IMR-90 (cell line): ENCODE measurements at places on chromosomes 3 and 15. TPM values are rescaled to one million over a fixed set of nuclear protein-coding genes. Genes with fewer than 3 reads are reported as not detected.

The ITPR1 gene
- 5.7 and 5.8 TPM in 2 replicates for total RNA-seq

The TMEM39A gene
- 88.6 and 117 TPM in 2 replicates for total RNA-seq

- H3K27me3 ChIP-seq: no peaks in the 10 kb centered on the region
- H3K4me1 ChIP-seq: no peaks in the 10 kb centered on the region
- H3K27ac ChIP-seq: no peak overlapping the region
- H3K36me3 ChIP-seq: no peaks in the 10 kb centered on the region
- DNase-seq: no peak
- no peak overlapping the region for H3K4me3 ChIP-seq
Measured at GRCh38 chr15:68073576-68074288, 19.6 kb downstream of the PIAS1 start.

GRCh38 chr3:193853511-193854219 lies 260.7 kb downstream of the OPA1 start:
- no peak overlapping the region for H3K4me3 ChIP-seq
- H3K36me3 ChIP-seq: no peaks in the 10 kb centered on the region
- peaks cover 36% of the 10 kb centered on the region for H3K27me3 ChIP-seq
- H3K4me1 ChIP-seq: no peaks in the 10 kb centered on the region; the same call in 1 of the 2 replicates
- H3K27ac ChIP-seq: no peak overlapping the region

DNA sequence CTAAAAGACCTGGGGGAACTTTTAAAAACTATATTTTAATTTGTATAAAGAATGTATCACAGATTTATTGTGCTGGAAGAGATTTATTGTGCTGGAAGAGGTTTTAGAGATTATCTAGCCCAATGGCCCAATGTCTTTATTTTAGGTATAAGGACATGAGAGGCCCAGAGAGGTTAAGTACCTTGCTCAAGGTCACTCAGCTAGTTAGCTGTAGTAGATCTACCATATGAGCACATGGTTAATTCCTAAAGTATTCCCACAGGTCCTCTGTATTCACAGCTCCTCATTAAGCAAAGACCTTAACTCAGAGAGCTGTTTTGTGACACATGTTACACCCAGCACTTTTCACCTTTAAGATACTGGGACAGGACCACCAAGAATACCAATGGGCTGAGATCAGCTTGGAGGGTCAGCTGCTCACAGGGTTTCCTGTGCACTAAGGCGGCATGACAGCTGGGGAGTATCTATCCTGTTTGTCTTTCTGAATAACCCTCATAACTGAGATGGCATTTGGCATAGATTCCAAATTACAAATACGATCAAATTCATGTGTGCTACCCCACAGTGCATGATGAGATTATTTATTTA lies 143.1 kb upstream of the TBL1XR1 start:
- no peaks in the 10 kb centered on the region for H3K36me3 ChIP-seq
- H3K4me1 ChIP-seq: peaks cover 14% of the 10 kb centered on the region
- H3K27ac ChIP-seq: 0 out of 2 replicates have a peak overlapping the region, but pooled peaks have one; percentile 23
- no peak for DNase-seq

- no peaks in the 10 kb centered on the region for H3K27me3 ChIP-seq
- no peaks in the 10 kb centered on the region for H3K36me3 ChIP-seq
- H3K4me3 ChIP-seq: no peak overlapping the region
- no peaks in the 10 kb centered on the region for H3K4me1 ChIP-seq
Measured at GRCh38 chr3:98180319-98180890, 13.9 kb downstream of the OR5H15 start.

The PLA2G4D gene
- total RNA-seq: not detected in 2 replicates

- DNase-seq: no peak
- no peaks in the 10 kb centered on the region for H3K27me3 ChIP-seq
- H3K4me1 ChIP-seq: peaks cover 2% of the 10 kb centered on the region
- no peaks in the 10 kb centered on the region for H3K36me3 ChIP-seq
- no peak overlapping the region for H3K27ac ChIP-seq
Measured at GRCh38 chr3:45572755-45573154, 21.8 kb upstream of the LIMD1 start.

DNA sequence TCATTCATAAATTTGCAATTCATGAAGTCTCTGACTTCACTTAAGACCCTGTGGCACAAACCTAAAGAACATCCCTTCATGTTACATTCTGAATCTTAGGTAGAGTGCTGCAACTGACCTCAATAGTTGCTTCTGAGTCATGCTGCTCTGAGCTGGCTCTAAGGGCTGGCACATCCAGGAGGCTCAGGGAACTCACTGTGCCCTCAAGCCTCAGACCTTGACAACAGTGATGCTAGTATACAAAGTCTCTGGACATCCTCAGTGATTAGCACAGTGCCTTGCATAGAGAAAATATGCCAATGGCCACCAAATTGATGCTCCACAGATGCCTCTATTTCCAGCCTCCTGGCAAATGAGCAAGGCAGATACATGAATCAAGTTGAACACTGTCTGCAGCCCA lies 740.9 kb upstream of the LMCD1 start:
- no peaks in the 10 kb centered on the region for H3K4me1 ChIP-seq
- DNase-seq: no peak
- H3K27me3 ChIP-seq: no peaks in the 10 kb centered on the region
- no peak overlapping the region for H3K27ac ChIP-seq
- no peaks in the 10 kb centered on the region for H3K36me3 ChIP-seq
- no peak overlapping the region for H3K4me3 ChIP-seq

DNA sequence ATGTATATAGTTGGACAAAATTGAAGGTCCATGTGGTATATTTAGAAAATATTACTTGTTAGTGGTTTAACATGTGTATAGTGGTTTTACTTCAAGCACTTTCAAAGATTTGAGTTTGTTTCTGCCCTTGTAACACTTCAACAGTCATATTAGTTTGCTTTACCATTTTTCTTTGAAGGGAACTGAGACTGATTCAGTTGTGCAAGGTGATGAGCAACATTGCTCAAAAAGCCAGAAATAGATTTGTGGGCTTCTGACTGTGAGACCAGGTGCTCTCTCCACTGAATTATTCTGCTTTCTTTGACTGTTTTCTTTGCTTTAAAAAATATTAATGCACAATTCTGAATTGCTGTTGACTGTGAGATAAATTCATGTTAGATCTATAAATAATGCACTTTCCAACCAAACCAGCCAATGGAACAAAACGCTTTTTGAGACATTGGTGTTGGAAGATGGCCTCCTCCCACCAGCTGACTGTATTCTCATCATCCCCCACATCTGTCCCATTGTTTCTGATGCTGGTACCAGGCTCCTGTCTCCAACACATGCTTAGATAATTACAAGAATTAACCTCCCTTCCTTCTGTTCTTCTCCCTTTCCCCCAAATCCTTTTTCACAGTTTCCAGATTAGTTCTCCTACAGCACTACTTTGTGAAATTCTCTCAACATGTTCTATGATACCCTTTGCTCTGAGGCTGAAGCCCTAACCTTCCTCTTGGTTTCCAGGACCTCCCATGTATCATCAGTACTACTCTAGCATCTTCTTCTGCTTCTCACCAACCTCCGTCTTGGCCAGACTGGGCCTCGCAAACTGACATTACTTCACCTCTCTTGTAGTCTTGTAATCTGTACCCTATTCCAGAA lies 27.9 kb downstream of the PLCL2 start:
- H3K4me3 ChIP-seq: no peak overlapping the region
- no peak overlapping the region for H3K27ac ChIP-seq
- H3K36me3 ChIP-seq: no peaks in the 10 kb centered on the region
- H3K4me1 ChIP-seq: peaks cover 3% of the 10 kb centered on the region

The ALS2CL gene
- total RNA-seq: 1.4 and 2.2 TPM in 2 replicates

DNA sequence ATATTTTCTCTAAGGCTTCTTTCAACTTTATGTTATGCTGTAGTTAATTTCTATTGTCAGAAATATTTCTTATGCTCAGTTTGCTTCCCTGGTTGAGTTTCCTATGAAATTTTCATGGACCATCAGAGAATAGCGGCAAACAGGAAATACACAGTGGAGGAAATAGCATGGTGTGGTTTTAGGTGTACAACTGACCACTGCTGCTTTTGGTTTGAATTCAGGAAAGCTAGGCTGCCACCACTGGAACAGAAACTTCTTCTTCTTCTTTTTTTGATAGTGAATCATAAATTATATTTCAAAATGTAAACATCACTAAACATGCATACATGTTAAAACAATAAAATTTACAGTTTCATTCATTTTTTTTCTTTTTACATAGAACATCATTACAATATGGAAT lies 316.6 kb upstream of the TGFBR2 start:
- no peaks in the 10 kb centered on the region for H3K27me3 ChIP-seq
- H3K36me3 ChIP-seq: no peaks in the 10 kb centered on the region
- no peak overlapping the region for H3K27ac ChIP-seq
- peaks cover 12% of the 10 kb centered on the region for H3K4me1 ChIP-seq

GRCh38 chr15:72482275-72482674 lies 8.1 kb downstream of the ARIH1 start:
- H3K4me1 ChIP-seq: peaks cover 8% of the 10 kb centered on the region
- DNase-seq: no peak
- no peaks in the 10 kb centered on the region for H3K27me3 ChIP-seq

The CHRM5 gene
- under 0.01 TPM in 2 replicates for total RNA-seq
